PC-9 (cell line): ENCODE measurements at places on chromosomes 16 and 17. TPM values are rescaled to one million over a fixed set of nuclear protein-coding genes. Genes with fewer than 3 reads are reported as not detected.
A peak's percentile ranks its signal among the peaks of the same experiment; 100 is the strongest.

DNA sequence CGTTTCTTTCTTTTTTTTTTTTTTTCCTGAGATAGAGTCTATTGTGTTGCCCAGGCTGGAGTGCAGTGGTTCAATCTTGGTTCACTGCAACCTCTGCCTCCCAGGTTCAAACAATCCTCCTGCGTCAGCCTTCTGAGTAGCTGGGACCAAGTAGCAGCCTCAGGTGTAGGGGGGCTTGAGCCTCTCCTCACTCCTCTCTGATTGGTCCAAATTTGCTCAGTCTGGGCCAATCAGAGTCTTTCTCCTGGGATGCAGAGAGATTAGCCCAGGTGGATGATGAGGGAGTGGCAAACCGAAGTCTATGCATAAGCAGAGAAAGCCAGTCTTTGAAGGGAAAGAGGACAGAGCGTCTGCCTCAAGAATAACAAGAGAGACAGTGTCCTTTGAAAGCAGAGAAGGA lies 99.0 kb downstream of the BMERB1 start:
- DNase-seq: no peak

TSPOAP1 gene
- 0.15 and 0.18 TPM in 2 replicates for total RNA-seq

- no peak for DNase-seq
Measured at GRCh38 chr16:54931120-54932014, 702 bp downstream of the IRX5 start.

DNA sequence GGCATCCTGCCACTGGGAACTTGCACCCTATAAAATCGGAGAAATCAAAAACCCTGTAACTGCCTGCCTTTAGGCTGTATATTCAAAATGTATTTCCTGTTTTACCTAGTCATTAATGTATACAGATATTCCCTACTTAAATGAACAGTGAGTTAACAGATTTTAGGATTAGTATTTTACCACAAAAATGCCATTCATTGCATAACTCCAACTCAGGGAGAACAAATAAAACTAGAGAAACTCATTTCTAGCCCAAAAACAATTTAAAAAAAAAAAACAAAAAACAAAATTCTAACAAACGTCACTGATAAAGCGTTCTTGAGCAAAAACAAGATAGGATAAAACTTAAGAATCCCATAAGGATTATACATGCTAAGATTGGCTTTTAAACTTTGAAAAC lies 3.7 kb upstream of the DHX33 start:
- DNase-seq: no peak

EFCAB13 gene
- 3.2 and 3.3 TPM in 2 replicates for total RNA-seq

GRCh38 chr16:88568710-88569613 lies 1.2 kb upstream of the ZC3H18 start:
- no peak for DNase-seq

GRCh38 chr16:2815299-2815771 lies 1.7 kb upstream of the PRSS21 start:
- no peak for DNase-seq

DNA sequence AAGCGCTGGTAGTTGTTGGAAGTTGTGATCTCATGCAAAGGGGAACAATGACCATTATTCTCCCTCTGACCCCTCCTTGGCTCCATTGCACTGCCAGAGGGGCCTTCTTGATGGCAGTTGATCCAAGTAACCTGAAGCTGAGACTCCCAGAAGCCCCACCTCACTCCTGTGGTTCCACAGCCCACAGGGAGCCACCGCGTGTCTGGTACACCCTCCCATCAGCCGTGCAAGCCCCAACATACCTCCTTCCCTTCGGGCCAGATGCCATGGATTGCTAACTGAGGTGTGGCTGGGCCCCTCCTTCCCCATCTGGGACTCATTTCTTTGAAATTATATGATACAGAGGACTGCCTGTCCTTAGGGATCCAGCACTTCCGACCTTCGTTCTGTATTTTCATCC lies 17.8 kb downstream of the SAP30BP start:
- DNase-seq: peak; percentile 96

- DNase-seq: no peak
Measured at GRCh38 chr17:74599023-74599399, 6.9 kb upstream of the CD300LD start.

DNA sequence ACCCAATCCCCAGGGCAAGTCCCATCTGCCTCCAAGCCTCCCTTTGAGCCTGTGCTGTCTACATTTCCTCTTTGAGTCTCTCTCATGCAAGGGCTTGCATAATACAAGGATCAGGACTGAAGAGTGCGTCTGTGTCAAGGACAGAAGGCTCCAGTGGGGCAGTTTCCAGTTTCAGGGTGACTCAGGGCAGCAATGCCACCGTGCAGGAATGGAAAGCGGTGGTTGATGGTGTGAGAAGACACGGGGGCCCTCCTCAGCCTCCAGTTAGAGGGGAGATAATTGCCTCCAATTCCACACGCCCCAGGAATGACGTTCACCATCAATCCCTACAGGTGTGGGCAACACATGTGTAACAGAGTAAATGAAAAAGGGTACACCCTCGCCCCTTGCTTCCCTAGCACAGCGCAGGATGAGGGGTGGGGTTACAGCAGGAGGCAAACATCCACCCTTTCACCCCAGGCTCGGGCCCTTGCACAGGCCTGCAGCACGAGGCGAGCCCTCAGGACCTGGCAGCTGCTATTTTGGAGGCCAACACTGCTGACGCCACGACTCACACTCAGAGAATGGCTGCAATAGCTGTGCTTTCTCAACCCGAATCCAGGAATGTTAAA lies 24.8 kb upstream of the SLC25A19 start:
- DNase-seq: no peak

- no peak for DNase-seq
Measured at GRCh38 chr16:31696968-31697743, 169.5 kb downstream of the AHSP start.

DNA sequence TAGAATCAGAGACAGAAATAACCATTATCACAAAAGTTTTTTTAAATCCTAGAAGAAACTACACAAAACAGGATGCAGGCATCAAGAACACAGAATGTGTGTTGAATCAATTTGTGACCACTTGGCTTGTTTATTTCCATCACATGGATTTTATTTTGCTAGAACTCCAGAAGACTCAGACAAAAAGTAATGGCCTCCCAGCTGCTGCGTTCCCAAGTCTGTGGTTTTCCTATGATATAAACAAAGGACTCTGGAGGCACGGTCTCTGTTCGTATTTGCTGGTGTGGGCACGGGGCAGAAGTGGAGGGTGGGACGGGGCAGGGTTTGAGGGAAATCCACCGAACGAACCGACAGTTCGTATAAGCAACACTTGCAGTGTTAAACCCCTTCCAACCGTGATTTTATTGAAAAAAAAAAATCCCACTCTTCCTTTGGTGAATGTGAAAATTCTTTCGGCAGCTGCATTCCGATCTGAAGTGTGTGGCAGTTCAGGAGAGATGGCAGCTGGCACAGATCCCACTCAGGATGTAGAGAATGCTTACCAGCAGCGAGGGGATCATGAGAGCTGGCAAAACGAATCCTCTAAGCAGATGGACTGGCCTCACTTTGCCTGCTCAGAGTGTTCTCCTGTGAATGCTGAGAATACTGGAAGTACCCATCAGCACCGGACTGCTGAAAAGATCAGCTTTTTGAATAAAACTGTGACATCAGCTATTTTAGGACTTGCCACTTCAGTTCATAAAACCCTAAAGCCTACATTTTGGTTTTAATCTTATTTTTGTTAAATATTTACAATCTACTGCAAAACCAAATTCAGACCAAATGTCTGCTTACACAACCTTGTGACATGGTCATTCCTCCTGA lies 165.2 kb downstream of the VPS53 start:
- DNase-seq: no peak

STRADA gene
- 28.8 and 30.6 TPM in 2 replicates for total RNA-seq

GRCh38 chr16:28597692-28598261 lies 927 bp upstream of the SULT1A2 start:
- DNase-seq: peak; percentile 68

DNA sequence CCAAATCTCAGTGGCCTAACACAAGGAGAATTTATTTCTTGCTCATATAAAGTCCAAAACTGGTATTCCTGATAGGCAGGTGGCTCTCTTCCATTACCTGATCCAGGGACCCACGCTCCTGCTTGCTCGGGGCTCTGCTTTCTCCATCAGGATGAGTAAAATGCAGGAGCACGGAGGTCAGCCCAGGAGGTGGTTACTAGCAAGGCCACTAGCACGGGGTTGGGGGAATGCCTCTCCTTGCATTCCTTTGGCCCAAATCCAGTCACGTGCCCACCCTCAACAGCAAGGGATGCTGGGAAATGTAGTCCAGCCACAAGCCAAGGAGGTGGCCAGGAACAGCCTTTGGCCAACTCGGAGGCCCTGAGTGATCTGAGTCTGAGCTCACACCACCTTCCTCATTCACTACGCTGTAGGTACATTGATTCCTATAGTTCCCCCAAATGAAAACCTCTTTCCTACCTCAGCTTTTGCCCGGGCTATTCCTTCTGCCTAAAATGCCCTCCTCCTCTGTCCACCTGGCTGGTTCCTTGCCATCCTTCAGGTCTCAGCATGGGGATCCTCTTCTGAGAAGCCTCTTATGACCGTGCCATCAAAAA lies 38.3 kb upstream of the HAPSTR1 start:
- DNase-seq: peak; percentile 74

GRCh38 chr17:81432941-81433340 lies 37.7 kb downstream of the BAHCC1 start:
- DNase-seq: no peak

DNA sequence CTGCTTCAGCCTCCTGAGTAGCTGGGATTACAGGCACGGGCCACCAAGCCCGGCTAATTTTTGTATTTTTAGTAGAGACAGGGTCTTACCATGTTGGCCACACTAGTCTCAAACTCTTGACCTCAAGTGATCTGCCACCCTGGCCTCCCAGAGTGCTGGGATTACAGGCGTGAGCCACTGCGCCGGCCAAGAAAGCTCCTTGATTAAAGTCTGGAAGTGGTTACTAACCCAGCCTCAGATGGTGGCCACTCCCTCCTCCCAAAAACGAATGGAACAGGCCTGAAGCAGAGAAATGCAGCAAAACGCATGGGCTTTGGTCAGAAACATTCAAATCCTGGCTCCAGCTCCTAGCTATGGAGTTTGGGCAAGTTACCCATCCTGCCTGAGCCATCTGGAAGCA lies 11.3 kb downstream of the FKBP10 start:
- DNase-seq: no peak

DNA sequence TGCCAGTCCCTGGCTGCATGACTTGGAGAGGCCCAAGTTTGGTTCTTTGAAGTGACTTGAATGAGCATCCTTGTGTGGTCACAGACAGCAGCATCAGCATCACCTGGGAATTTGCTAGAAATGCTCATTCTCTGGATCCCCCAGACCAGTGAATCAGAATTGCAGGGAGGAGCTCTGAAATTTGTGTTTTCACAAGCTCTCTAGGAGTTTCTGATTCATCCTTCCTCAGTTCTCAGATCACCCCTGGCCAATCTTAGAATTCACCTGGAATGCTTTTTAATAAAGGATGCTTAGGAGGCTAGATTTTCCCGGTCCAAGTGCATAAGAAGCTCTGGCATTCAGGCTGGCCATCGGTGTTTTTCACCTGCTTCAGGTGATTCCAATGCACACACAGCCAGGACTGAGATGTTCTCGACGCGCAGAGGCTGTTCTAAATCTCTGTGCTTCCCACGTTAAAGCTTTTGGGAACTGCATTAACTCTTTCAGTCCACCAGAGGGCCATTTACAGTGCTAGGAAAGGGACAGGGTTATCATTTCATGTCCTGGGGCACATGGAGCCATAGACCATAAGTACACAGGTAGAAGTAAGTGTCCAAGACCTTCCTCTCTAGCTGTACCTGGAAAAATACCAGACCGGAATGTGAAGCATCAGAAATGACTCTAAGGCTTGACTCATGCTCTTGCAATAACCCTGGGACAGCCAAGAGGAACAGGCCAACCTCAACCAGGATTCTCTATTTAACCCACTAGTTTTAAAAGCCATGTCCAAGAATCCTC lies 85.7 kb upstream of the XYLT1 start:
- DNase-seq: peak; percentile 49

CACNG3 gene
- not detected in 2 replicates for total RNA-seq

KRTAP4-11 gene
- not detected in 2 replicates for total RNA-seq

TEX14 gene
- 0.28 and 0.55 TPM in 2 replicates for total RNA-seq

GRCh38 chr16:15970202-15970601 lies 20.8 kb downstream of the ABCC1 start:
- DNase-seq: no peak

KIF2B gene
- total RNA-seq: not detected in 2 replicates

KRT9 gene
- total RNA-seq: 0.55 and 0.73 TPM in 2 replicates
